ENCODE measurements at places on chromosomes 13 and 19.

DNA sequence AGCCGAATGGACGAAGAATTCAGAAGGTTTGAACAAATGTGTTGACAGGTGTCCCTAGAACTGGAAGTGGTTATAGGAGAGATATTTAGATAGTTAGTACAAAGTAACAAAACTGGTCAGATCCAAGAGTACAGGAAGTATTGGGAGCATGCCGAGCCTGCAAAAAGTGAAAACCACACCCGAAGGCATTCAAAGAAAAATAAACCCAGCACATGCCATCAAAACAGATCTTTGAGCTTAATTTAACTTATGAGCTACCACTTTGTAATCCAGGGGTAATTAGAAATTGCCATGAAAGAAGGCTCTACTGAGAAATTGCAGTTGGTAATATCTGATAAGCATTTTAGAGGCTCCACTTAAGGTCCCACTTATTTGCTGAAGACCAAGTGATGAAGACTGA is 214.2 kb downstream of the DNAJC15 start:
- peaks cover 5% of the 10 kb centered on the region for H3K27me3 ChIP-seq
- no peak for DNase-seq
- no peaks in the 10 kb centered on the region for H3K4me1 ChIP-seq
- H3K36me3 ChIP-seq: no peaks in the 10 kb centered on the region

- peaks cover 3% of the 10 kb centered on the region for H3K36me3 ChIP-seq
- no peak overlapping the region for H3K4me3 ChIP-seq
Measured at GRCh38 chr19:53183146-53183764, 9.9 kb downstream of the ZNF665 start.

DNA sequence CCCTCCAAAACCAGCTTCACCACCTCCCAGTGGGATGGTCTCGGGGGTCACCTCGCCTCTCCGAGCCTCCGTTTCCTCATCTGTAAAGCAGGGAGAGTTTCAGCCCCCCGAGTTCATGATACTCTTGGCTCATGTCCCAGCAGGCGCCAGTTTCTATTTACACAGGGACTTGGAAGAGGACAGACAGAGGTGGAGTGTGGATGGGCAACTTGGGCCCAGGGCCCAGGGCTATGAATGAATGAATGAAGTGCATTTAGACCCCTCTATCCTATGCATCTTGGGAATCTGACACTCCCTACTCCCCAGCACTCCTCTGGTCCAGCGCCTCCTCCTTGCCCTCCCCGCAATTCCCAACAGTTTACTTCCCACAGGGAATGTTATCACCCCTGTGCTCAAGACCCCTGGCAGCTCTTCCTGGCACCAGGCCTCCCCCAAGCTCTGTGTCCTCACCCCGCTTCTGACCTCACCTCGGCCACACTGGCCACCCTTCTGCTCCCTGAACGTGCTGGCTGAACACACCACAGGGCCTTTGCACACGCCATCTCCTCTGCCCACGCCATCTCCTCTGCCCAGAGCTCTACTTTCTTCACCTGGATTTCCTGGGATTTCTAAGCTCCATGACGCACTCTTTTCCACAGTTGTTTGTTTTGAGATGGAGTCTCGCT is 4.9 kb upstream of the C2CD4C start:
- H3K36me3 ChIP-seq: no peaks in the 10 kb centered on the region
- H3K4me1 ChIP-seq: peaks cover 8% of the 10 kb centered on the region
- H3K4me3 ChIP-seq: no peak overlapping the region
- H3K27ac ChIP-seq: no peak overlapping the region
- no peak for DNase-seq

- H3K4me1 ChIP-seq: no peaks in the 10 kb centered on the region
- H3K27me3 ChIP-seq: no peaks in the 10 kb centered on the region
- no peaks in the 10 kb centered on the region for H3K36me3 ChIP-seq
- DNase-seq: no peak
Measured at GRCh38 chr13:32969516-32969941, 46.7 kb upstream of the KL start.

GRCh38 chr19:11663181-11663591 is 65.9 kb downstream of the ZNF627 start:
- no peaks in the 10 kb centered on the region for H3K4me1 ChIP-seq
- H3K4me3 ChIP-seq: no peak overlapping the region
- H3K27ac ChIP-seq: no peak overlapping the region
- H3K36me3 ChIP-seq: no peaks in the 10 kb centered on the region
- no peaks in the 10 kb centered on the region for H3K27me3 ChIP-seq

GRCh38 chr13:101875717-101876393 is 423.4 kb downstream of the ITGBL1 start:
- H3K36me3 ChIP-seq: no peaks in the 10 kb centered on the region
- no peak overlapping the region for H3K4me3 ChIP-seq
- no peak overlapping the region for H3K27ac ChIP-seq

GRCh38 chr13:99312493-99312883 is 5.3 kb upstream of the GPR183 start:
- no peaks in the 10 kb centered on the region for H3K27me3 ChIP-seq
- no peak for DNase-seq
- H3K27ac ChIP-seq: peak overlapping the region; percentile 86
- H3K36me3 ChIP-seq: peaks cover 21% of the 10 kb centered on the region
- H3K4me3 ChIP-seq: no peak overlapping the region

DNA sequence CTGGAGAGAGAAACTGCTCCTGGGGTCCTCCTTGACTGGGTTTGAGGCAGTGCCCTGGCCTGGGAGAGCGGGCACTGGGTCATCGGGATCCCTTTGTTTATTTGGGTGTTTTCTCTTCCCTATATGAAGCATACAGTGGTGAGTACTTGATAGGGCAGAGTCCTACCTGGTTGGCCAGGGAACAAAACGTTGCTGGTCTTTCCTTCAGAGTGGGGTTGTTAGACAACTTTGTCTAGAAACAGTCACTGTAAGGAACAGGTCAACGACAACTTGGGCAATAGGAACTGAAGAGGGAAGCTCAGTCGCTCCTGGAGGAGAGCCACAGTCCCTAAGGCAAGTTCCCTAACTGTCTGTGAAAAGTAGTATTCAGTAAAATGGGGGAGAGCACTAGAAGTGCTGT is 550 bp upstream of the OLFM4 start:
- DNase-seq: no peak
- no peak overlapping the region for H3K4me3 ChIP-seq
- H3K27me3 ChIP-seq: no peaks in the 10 kb centered on the region

GRCh38 chr19:40257096-40257517 is 28.0 kb downstream of the AKT2 start:
- peak overlapping the region; percentile 5 for H3K27ac ChIP-seq
- H3K36me3 ChIP-seq: peaks cover 28% of the 10 kb centered on the region
- H3K27me3 ChIP-seq: no peaks in the 10 kb centered on the region

DNA sequence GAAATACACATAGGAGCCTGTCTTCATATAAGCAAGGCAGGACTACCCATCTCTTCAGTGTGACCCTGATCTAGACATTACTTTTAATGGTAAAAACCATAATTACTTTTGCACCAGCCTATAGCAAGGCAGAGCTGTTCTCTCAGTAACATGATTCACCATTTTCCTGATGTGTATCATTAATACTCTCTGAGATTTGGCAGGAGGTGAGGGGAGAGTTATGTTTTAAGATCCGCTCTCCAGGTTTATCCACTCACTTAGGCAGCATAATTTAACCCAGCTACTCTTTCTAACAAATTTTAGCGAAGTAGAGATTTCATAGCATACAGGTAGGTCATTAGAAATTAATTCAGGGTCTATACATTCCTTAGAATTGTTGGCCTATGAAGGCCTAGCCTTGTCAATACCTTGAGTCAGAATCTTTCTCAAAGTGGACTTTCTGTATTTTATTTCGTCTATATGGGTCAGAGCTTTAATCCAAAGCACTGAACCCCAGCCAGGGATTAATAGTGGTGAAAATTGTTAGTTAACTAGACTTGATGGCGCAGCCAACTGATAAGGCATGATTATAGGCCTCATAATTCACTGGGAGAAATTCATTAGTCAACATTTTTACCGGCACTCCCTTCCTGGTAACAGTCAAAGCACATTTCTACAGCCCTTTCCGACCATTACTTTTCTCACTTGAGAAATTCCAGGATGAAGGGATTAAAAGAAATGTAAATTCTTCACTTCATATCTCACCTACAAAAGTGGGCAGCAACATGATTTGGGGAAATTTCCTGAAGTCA is 955.1 kb downstream of the DIAPH3 start:
- no peaks in the 10 kb centered on the region for H3K27me3 ChIP-seq
- DNase-seq: no peak
- H3K27ac ChIP-seq: no peak overlapping the region

DNA sequence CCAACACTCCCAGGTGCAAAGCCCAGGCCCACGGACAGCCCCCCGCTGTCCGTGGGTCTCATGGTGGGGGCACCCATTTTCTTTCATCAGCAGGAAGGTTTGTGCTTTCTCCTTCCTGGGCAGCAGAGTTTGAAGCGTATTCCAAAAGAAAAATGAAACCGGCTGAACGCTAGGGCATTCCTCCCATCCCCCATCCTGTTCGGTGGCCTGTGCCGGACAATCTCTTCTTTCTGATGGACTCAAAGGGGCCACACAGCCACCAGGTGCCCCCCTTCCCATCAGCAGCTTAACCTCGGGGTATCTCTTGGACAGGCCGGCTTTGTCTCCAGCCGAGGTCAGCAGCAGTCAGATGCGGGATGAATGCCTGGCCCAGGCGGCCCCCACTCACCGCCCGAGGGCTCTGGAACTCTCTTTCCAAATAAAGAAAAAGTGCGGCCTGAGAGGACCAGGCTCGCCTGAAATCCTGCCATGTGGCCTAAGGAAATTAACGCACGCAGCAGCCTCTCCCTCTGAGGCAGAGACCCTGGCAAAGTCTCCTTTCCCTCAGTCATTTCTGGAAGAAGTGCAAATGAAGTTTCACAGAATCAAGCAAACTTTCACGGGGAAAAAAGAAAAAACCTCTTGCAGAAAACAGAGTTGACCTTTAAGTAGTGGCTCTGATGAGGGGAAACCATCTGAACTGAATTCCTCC is 67.8 kb downstream of the RASA3 start:
- H3K27ac ChIP-seq: peak overlapping the region; percentile 90
- peak overlapping the region; percentile 84 for H3K4me3 ChIP-seq
- H3K4me1 ChIP-seq: peaks cover 66% of the 10 kb centered on the region

GRCh38 chr19:33697766-33698165 is 76.0 kb downstream of the CHST8 start:
- DNase-seq: no peak
- no peaks in the 10 kb centered on the region for H3K4me1 ChIP-seq
- peaks cover 36% of the 10 kb centered on the region for H3K27me3 ChIP-seq
- no peaks in the 10 kb centered on the region for H3K36me3 ChIP-seq
- no peak overlapping the region for H3K27ac ChIP-seq
- no peak overlapping the region for H3K4me3 ChIP-seq

GRCh38 chr19:39211731-39212374 is 7.8 kb upstream of the SYCN start:
- H3K36me3 ChIP-seq: no peaks in the 10 kb centered on the region
- no peak overlapping the region for H3K4me3 ChIP-seq
- no peak for DNase-seq
- peaks cover 2% of the 10 kb centered on the region for H3K27me3 ChIP-seq
- no peaks in the 10 kb centered on the region for H3K4me1 ChIP-seq
- H3K27ac ChIP-seq: no peak overlapping the region

Data from central memory CD8-positive, alpha-beta T cell (primary cell).